Smooth muscle cell of the brain vasculature (primary cell): ENCODE measurements at places on chromosomes 1 and 21.

DNA sequence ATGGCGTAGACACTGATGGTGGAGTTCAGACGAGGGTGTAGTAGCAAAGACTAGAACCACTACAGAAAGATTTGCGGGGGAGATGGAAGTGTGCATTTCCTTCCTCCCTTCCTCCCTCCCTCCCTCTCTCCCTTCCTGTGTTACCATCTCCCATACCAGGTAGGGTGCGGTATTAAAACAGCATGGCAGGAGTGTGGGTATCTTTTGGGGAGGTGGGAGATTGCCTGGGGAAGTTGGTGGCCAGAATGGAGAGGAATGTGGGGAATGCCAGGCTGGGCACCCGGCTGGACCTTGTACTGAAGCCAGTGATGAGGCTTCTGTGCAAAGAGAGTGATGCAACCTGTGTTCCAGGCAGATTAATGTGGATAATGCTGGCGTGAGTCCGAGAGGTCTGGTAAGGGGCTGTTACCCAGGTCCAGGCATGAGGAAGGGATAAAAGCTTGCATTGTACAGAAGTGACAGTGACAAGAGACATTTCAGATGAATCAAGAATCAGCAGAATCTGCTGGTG, 30.3 kb upstream of the PPP2R5A start:
- no peak for DNase-seq

DNA sequence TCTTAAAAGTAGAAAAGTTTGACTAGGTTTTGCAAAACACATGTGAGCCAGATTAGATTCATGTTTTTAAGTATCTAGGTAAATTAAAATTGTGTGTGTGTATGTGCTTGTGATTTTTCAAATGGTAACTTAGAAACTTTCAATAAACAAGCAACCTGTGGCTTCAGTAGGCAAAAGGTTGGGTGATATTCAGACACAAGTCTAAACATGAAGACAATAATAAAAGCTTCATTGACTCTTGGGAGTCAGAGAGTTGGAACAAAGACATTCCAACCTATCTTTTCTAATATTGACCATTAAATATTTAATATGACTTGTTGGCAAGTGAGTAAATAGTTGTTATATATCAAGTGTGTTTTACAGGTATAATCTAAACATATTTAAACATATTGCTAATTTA, 1049.6 kb upstream of the ADGRL4 start:
- DNase-seq = no peak

DNA sequence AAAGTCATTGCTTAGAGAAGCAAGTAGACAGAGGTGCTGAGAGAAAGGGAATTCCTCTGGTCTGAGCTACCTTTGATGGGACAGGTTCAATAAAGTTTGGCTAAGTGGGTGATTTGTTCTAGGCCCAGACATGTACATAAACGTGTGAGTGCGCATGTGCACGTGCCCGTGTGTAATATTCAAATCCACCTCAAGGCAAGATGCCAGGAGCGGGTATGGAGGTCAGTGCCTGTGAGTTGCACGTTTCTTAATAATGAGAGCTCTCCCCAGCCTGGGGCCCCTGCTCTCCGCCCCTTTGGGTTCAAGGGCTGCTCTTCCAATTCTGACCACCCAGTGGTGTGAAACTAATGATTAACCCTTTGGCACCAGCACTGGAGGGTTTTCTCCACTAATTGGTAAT, 53.8 kb upstream of the LMO4 start:
- no peak for DNase-seq

- no peak for DNase-seq
These were observed 1407.5 kb downstream of the KCNT2 start for GRCh38 chr1:195200772-195201171.

DNA sequence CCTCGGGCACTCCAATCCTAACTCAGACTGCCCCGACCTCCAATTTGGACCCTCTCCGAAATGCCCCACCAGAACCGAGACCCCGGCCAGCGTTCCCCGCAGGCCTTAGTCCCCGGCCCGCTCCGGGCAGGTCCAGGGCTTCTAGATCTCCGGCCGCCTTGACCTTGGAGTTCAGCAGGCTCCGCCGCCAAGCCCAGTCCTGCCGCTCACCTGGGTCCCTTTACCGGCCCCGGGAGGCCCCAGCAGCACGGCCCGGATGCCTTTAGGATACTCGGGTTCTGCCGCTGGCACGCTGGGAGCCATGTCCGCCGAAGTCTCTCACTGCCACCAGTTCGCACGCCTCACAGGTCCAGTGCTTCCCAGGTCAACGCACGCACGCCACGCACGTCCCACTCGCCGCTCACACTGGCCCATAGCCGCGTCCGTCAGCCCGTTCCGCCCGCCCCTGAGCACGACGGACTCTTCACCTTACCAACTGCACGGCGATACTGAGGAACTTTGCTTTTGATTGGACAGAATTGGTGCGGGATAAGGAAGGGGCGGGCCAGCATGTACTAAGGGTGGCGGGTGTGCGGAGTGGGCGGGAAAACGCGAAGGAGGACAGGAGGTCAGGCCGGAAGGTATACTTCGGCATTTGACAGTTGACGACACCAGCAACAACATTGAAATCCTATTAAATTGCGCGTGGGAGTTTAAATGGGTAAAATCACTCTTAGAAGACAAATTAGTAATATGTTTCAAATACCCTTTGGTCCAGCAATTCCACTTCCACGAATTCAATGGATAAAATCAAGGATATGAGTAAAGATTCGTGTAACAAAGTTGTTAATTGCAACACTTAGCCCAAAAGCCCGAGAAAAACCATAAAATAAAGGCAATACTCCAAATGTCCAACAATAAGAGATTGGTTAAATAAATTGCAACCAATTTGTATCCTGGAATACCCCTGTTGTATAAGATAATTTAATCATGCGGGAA, at the start of gene AK2:
Gene AK2 (minus strand): TSS at position 358 of the 978 bp plus-strand sequence. CDS start 55 bp downstream, at position 303.
- DNase-seq = peak; percentile 85

DNA sequence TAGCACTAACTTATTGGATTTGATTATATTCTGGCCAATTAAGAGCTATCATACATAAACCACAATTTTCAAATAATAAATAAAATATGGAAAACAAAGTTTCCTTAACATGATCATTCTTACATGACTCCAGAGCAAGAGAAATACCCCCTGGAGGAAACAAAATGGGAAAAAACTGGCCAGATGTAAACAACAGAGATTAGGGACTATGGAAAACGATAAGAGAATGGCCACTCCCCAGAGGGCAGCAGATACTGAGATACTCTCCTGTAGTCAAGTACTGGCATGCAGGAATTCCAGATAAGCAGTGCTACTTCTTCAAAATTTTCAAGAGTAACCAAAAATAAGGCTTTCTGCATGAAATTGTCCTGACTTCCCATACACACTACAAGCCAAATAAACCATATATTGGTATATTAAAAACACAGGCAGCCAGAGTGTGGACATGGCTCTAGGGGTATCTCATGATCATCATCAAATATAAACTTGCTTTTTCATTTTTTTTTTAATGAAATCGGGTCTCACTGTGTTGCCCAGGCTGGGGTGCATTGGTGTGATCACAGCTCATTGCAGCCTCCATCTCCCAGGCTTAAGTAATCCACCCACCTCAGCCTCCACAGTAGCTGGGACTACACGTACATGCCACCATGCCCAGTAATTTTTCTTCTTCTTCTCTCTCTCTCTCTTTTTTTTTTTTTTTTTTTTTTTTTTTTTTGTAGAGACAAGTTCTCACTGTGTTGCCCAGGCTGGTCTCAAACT, 118.5 kb downstream of the EIF4G3 start:
- no peak for DNase-seq

GRCh38 chr1:240091614-240092300, at the start of gene FMN2:
Gene FMN2, plus strand, starts transcription at chr1:240091883. Its CDS starts 227 bp downstream, at chr1:240092110.
- DNase-seq = no peak

GRCh38 chr1:10626791-10627410, 152.2 kb downstream of the PEX14 start:
- no peak for DNase-seq

- no peak for DNase-seq
These were observed 1.8 kb downstream of the OSBPL9 start for GRCh38 chr1:51618715-51619114.

- DNase-seq = no peak
These were observed 19.9 kb downstream of the CRYAA start for GRCh38 chr21:43188592-43189210.

GRCh38 chr1:16167331-16168143, 11.7 kb upstream of the EPHA2 start:
- no peak for DNase-seq

- no peak for DNase-seq
These were observed 238.2 kb upstream of the KCNK2 start for GRCh38 chr1:214844319-214844718.

- DNase-seq = no peak
These were observed 26.7 kb upstream of the MYSM1 start for GRCh38 chr1:58726581-58726980.

DNA sequence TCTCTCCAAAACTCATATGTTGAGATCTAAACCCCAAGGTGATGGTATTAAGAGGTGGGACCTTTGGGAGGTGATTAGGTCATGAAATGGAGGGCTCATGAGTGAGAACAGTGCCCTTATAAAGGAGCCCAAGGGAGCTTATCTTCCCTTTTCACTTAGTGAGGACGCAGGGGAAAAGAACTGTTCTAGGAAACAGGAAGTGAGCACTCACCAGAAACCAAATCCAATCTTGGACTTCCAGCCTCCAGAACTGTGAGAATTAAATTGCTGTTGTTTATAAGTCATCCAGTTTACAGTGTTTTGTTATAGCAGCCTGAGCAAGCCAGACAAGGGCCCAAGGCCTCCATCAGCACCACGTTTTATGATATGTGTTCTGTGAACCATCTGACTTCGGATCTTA, 60.3 kb upstream of the LRRC8D start:
- DNase-seq = no peak

GRCh38 chr1:234758851-234759250, 148.9 kb upstream of the IRF2BP2 start:
- DNase-seq = no peak
